DMS79 treated with DMSO at 0.1 percent for 48 hours (cell line): ENCODE measurements at places on chromosomes 16 and 17.

DNA sequence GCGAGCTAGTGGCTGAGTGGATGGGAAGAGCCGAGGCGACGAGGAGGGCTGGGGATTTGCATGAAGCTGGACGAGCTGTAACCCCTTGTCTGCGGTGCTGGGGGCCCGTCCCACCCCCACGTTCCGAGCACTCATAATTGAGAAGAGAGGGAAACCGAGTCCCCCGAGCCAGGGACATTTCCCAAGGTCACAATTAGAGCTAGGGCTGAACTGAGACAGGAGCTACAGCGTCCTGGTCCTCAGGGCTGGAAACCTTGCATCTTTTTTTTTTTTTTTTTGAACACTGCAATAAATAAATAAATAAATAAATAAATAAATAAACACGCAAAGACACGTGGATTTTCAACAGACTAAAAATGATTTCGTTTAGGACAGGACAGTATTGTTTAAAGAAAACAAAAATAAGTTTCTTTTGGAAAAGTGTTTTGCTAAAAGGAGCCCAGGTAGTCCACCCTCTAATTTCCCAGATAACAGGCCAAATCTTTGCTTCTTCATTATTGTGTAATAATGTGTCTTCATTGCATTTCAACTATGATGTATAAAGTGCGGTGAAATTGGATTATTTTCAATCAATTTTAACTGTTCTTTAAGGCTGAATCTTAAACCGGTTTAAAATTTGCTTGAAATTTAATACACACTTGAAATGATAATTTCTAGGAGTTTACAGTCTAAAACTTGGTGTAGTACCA, 992 bp downstream of the GDPD1 start:
- peak; percentile 5 for DNase-seq

- DNase-seq: no peak
Observed at GRCh38 chr17:21528031-21528695, 152.0 kb downstream of the KCNJ12 start.

DNA sequence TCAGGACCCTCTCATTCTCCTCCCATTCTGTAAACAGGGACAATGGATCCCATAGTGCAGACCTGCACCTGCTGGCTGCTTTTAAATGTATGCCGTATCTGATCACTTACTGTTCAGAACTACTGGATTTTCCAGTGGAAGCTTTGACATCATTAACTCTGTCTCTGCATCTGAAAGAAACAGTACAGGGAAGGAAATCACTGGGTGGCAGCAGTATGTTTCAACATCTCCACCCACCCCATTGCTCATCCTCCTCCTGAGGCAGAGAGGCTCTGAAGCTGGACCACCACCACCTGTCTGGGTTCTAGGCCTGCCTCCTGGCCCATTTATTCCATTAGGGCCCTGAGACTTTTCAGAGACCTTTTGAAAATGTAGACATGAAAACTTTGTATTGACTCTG, 2.6 kb downstream of the CCL15 start:
- no peak for DNase-seq

GRCh38 chr16:984736-985636, 3.4 kb downstream of the SOX8 start:
- no peak for DNase-seq

- DNase-seq: peak; percentile 64
Observed at GRCh38 chr17:12985431-12986293, 32.2 kb downstream of the ELAC2 start.

- no peak for DNase-seq
Observed at GRCh38 chr17:9553181-9553580, 22.4 kb downstream of the STX8 start.

- no peak for DNase-seq
Observed at GRCh38 chr16:2150418-2151187, 2.2 kb downstream of the RAB26 start.

- DNase-seq: peak; percentile 26
Observed at GRCh38 chr17:82838386-82839063, 1.3 kb downstream of the ZNF750 start.

- DNase-seq: no peak
Observed at GRCh38 chr17:76038050-76038449, 10.9 kb upstream of the EVPL start.

DNA sequence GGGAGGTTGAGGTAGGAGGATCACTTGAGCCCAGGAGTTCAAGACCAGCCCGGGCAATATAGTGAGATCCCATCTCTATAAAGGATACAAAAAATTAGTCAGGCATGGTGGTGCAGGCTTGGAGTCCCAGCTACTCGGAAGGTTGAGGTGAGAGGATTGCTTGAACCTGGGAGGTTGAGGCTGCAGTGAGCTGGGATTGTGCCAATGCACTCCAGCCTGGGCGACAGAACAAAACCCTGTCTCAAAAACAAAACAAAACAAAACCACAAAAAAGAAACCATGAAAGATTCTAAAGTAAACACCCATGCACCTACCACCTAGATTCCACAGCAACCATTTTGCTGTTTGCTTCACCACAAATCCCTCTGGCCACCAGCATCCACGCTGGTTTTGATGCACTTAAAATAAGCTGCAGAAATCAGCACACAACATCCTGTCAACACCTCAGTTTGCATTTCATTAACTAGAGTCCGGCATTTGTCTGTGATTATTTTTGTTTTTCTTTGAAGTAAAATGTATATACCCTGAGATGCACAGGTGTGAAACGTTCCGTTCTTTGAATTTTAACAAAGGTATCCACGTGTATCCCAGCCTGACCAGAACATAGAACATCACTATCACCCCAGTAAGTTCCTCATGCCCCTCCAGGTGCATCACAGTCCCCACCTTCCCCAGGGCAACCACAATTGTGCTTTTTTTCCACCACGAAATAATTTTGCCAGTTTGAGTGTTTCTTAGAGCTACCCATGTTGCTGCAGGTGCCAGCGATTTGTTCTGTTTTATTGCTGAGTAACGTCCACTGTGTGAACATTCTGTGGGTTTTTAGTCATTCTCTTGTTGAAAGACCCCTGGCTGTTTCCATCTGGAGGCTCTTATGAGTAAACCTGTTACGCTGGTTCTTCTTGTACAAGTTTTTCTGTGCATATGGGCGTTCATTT, 191.5 kb downstream of the SEC14L1 start:
- DNase-seq: peak; percentile 18

DNA sequence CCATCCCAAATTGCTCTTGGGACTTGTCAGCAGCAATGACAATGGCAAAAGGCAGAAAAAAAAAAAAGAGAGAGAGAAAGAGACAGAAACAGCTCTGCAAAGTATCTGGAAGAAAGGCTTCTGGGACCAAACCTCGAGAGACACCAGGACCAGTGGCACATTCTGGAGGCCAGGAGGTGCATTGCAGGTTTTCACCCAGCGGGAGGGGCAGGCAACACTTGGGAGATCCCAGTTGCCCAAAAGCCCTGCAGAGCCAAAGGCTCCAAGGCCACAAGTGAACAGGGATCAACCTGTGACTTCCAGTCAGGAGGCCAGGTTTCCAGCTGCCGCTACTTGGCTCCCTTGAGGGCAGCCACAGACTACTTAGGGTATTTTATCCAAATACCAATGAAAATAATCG, 110.8 kb upstream of the CDH5 start:
- no peak for DNase-seq

GRCh38 chr16:88432753-88433152, 20.3 kb upstream of the ZFPM1 start:
- no peak for DNase-seq

- no peak for DNase-seq
Observed at GRCh38 chr17:80187090-80187489, 17.3 kb downstream of the CARD14 start.

GRCh38 chr17:83090444-83091256, 11.2 kb downstream of the METRNL start:
- no peak for DNase-seq

DNA sequence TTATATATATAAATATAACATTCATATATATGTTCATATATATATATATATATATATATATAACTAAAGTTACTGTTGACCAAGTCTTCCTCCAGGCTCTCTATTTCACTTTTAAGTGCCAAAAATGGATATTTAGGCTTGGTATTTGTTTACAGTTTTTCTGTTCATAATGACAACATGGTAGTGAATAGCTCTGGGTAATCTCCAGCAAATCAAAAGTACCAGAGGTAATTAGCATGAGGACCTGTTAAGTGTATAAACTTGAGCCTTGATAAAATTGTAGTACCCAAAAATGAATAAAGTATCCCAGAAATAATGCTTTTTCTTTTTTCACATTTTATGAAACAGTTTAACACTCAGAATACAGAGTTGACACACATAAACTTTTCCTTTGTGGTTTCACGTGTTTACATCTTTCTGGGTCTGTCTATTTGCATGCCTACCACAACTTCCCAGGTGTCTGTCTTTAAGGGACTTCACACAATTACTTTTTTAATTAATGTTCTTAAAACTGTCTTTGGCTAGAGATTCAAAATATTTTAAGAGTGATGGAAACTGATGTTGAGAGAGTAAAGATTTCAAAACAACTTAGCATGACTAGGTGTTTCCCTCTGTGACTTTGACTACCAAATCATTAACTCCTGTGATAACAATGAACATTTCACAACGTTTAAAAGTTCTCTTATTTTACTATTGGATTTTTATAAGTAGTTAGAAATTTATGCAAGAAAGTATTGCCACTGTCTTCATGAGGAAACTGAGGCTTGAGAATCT, 47.9 kb downstream of the RABEP1 start:
- no peak for DNase-seq

- DNase-seq: no peak
Observed at GRCh38 chr17:36470499-36470898, 16.0 kb upstream of the ZNHIT3 start.

DNA sequence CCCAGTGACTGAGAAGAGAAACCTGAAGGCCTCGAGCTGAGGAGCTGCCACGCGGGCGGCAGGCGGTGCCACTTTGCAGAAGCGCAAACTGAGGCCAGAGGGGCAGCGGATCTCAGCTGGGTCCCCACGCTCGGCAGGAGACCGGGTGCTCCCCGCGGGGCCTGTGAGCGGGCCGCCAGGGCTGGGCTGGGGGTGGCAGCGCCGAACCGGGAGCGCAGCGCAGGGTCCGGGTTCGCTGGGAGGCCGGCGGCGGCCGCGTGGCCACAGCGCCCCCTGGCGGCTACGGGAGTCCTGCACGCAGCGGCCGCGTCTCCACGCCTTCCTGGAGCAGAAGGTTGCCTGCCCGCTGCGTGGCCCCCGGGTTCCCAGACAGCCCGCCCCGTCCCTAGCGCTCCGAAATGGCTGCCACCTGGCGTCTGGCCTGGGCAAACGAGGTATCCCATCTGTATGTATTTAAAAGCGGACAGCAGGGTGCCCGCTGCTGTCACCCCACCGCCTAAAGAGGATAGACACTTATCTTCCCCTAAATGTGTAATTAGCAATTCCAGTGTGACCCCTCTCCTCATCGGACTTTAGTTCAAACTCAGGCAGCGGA, 96.1 kb upstream of the CDH5 start:
- no peak for DNase-seq

- no peak for DNase-seq
Observed at GRCh38 chr16:51637770-51638094, 486.7 kb upstream of the SALL1 start.

DNA sequence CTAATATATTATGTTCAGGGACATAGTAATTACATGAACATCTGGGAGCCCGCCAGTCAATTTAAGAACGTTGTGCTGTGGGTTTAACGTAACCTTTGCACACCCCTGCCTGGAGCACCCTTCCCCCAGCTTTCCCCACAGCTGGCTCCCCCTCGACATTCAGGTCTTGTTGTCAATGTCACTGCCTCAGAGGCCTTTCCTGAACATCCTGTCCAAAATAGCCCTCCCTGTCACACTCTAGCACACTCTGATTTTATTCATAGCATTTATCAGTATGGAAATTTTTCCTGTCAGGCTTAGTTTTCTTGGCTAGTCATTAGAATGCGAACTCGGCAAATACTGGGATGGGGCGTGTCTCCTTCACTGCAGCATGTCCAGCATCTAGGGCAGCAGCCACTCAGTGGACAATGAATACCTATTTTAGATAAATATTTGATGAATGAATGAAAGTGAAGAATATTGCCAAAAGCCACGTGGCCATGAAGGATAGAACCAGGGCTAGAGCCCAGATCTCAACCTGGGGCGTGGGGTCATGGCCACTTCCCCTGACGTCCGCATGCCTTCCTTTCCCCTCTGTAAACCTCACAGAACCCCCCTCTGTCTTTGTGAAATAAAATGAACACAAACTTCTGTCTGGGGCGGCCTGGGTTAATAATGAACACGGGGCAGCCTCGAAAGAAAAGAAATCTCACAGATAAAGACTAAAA, 10.5 kb downstream of the PIK3R6 start:
- DNase-seq: no peak

DNA sequence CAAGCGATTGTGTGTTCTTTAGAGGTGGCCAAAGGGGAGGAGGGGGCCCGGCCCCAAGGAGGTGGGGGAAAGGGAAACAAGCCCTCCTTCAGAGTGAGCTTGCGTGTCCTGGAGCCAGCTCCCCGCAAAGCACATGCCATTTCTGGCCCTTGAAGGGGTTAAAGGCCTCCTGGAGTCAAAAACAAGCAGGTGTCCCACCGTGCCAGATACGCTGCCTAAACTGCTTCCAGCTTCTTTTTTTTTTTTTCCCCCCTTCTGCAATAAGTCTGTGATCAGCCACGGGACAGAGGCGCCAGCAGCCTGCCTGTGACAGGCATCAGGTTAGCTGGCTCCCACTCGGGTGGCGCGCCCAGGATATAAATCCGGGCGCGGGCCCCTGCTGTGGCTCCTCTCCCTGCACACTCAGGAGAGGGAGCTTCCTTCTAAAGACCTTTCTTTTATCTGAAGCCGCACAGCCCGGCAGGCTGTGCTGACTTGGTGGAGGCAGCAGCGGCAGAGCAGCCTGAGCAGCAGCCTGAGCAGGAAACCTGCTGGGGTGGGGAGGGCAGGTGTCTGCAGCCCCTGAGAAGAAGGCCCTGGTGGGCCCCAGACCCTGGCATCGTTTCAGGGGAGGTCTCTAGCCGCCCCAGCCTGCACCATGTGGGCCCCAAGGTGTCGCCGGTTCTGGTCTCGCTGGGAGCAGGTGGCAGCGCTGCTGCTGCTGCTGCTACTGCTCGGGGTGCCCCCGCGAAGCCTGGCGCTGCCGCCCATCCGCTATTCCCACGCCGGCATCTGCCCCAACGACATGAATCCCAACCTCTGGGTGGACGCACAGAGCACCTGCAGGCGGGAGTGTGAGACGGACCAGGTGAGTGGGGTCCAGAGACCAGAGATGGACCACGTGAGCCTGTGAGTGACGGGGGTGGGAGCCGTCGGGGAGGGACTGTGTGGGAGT, at the start of gene WFIKKN2:
Gene WFIKKN2, plus strand, starts transcription at position 286 of the 934 bp plus-strand sequence. Its CDS starts 352 bp downstream, at position 638.
- no peak for DNase-seq

DNA sequence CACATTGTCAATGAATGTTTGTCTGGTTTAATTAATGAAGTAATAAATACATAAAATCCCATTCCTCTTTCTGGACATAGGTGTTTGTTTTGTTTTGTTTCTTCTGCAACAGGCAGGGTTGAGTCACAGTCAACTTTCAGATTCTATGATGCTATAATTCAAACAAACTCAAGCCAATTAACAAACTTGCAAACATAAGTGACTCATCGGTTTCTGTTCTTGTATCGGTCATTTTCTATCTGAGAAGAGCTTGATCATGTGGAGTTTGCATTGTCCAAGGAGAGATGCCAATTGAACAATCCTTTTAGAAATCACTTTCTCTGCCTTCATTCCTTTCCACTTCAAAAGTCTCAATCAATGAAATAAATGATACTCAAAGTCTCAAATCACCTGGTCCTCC, 294.2 kb upstream of the C16orf82 start:
- DNase-seq: no peak
